ENCODE measurements at places on chromosomes 2 and 18. TPM values are rescaled to one million over a fixed set of nuclear protein-coding genes. Genes with fewer than 3 reads are reported as not detected.

DNA sequence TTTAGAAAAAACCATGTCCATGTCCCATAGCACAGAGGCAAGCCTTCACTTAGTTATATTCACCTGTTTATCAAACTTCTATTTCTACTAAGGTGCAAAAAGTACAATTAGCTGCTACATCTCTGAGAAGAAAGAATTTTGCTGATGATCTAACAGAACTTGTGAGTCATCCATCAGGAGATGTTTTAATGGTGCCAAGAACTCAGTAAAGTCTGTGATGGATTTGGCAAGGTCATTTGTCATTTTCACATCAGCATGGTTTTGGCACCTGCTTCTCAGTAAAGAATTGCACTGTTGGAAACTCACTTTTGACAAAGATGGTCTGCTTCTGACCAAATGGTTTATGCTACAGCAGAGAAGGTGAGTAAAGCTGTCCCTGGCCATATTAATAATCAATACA is 195.7 kb upstream of the TMEFF2 start:
- H3K27ac ChIP-seq: no peak overlapping the region
- no peak overlapping the region for H3K4me3 ChIP-seq
- no peaks in the 10 kb centered on the region for H3K36me3 ChIP-seq
- no peaks in the 10 kb centered on the region for H3K4me1 ChIP-seq
- H3K27me3 ChIP-seq: no peaks in the 10 kb centered on the region
- DNase-seq: no peak

- H3K4me1 ChIP-seq: no peaks in the 10 kb centered on the region
- H3K36me3 ChIP-seq: no peaks in the 10 kb centered on the region
- DNase-seq: no peak
- no peak overlapping the region for H3K27ac ChIP-seq
- H3K4me3 ChIP-seq: no peak overlapping the region
Measured at GRCh38 chr18:34803877-34804400, 93.8 kb downstream of the DTNA start.

- no peak for DNase-seq
- no peak overlapping the region for H3K27ac ChIP-seq
- no peaks in the 10 kb centered on the region for H3K27me3 ChIP-seq
Measured at GRCh38 chr2:4618141-4618540, 914.8 kb downstream of the DCDC2C start.

GRCh38 chr2:43946685-43947084 is 49.1 kb downstream of the LRPPRC start:
- H3K27ac ChIP-seq: no peak overlapping the region
- peaks cover 3% of the 10 kb centered on the region for H3K4me1 ChIP-seq
- no peak for DNase-seq
- no peaks in the 10 kb centered on the region for H3K27me3 ChIP-seq
- H3K4me3 ChIP-seq: no peak overlapping the region

The PLA2R1 gene
- 7.9 TPM for total RNA-seq

Data from hepatocyte (in vitro differentiated cells).